ENCODE measurements at places on chromosomes 5 and 9. TPM values are rescaled to one million over a fixed set of nuclear protein-coding genes. Genes with fewer than 3 reads are reported as not detected.

GRCh38 chr5:167555565-167556166 lies 735.8 kb upstream of the WWC1 start:
- DNase-seq = no peak

Gene GRM6
- not detected for total RNA-seq

GRCh38 chr5:151020304-151021110 lies at the start of gene GPX3:
Gene GPX3, plus strand, starts transcription at chr5:151020591. Its CDS starts 64 bp downstream, at chr5:151020655.
- no peak for DNase-seq

Gene LCN10
- not detected for total RNA-seq
